Fibroblast of the aortic adventitia (primary cell): ENCODE measurements at places on chromosomes 1 and 21. TPM values are rescaled to one million over a fixed set of nuclear protein-coding genes. Genes with fewer than 3 reads are reported as not detected.

Gene GIPC2
- total RNA-seq, result 0.63 and 0.74 TPM in 2 replicates

Gene LHX8
- 0.09 TPM in 1 of 2 replicates, not detected in the other for total RNA-seq

Gene LRRC8C
- 6.0 and 25.3 TPM in 2 replicates for total RNA-seq

Gene OTUD7B
- 17.7 and 41.7 TPM in 2 replicates for total RNA-seq

Gene FNDC10
- 4.5 and 5.9 TPM in 2 replicates for total RNA-seq

Gene AMIGO1
- 0.54 and 2.5 TPM in 2 replicates for total RNA-seq
